Mucosa of gallbladder (tissue), 1 donor: ENCODE measurements at places on chromosomes 3 and 15. TPM values are rescaled to one million over a fixed set of nuclear protein-coding genes. Genes with fewer than 3 reads are reported as not detected.

Gene LRRC31
- 2.9 TPM for total RNA-seq

Gene RNU5B-1
- 18.4 TPM for total RNA-seq

Gene PLCB2
- 36.4 TPM for total RNA-seq

Gene CCDC54
- total RNA-seq: not detected

Gene COL6A5
- not detected for total RNA-seq

Gene STAB1
- 222 TPM for total RNA-seq

Gene AHSG
- 2.2 TPM for total RNA-seq

Gene CCR4
- total RNA-seq: 0.49 TPM

Gene POLG
- total RNA-seq: 56.2 TPM

Gene IREB2
- total RNA-seq: 45.5 TPM

Gene TERB2
- total RNA-seq: not detected

Gene TMEM207
- not detected for total RNA-seq

Gene RHCG
- total RNA-seq: not detected

Gene FRMD5
- 3.3 TPM for total RNA-seq

Gene C3orf80
- 0.55 TPM for total RNA-seq

Gene C3orf49
- not detected for total RNA-seq

Gene CAMK2N2
- total RNA-seq: 0.40 TPM

Gene GOLGA8N
- total RNA-seq: 12.2 TPM

DNA sequence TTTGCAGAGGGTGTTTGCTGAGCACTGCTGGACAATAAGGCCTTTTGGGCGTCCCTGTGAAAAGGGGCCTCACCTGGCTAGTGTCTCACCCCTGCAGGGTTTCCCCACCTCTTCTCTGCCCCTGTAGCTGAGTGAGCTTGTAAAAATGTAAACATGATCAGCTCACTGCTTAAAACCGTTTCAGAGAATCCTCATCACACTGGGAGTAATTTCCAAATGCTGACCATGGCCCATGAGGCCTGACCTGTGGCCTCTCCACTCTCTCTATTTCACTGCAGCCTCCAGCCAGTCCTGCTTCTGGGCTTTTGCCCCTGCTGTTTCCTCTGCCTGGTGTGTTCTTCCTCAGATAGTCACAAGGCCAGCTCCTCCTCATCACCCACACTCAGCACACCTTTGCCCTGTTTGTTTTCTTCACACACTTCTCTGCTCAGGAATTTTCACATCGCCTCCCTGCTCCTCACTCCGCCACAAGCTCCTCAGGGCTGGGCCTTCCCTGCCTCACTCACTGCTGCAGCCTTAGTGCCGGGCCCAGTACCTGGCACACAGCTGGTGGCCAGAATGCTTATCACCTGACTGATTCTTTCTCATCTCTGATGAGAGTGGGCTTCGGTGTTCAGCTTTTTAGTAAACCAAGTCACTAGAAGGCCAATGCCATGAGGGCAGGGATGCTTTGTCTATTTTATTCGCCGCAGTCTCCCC lies 79.3 kb upstream of the SEC13 start:
- no peak for DNase-seq

GRCh38 chr3:148792516-148792915 lies 35.1 kb upstream of the CPB1 start:
- DNase-seq: no peak

GRCh38 chr3:4992118-4992517 lies 12.9 kb downstream of the BHLHE40 start:
- no peak for DNase-seq

DNA sequence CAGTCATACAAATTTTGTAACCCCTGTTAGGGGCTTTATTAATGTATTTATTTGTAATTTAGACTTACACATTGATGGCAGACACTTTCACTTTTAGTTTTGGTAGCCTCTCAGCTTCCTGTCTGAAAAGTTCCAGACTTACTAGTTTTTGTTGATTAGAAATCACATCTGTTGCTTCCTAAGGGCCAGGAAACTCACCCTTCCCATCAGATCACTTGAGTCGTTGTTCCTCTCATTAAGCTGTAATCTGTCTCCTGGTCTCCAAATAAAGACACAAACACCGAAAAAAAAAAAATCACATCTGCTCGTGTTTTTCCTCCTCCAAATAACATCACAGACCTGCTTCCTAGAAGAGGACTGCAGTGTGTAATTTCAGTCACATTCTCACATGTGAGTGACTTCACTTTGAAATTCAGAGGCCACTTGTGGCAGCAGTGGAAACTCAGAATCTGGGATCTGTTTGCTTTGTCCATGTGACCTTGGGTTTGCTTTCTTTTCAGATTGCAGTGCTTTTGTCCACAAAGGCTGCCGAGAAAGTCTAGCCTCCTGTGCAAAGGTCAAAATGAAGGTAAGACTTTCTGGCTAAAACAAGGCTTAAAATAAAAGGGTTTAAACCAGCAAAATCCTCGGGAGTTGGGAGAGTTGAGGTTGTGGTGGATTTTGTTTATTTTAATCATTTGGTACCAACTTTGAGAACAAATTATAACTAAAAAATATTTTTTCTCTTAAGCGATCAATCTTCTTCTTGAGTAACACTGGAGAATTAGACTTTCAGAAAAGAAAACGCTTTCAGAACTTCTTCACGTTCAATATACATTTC lies 87.0 kb downstream of the KLHL25 start:
- DNase-seq: peak; percentile 35

- DNase-seq: no peak
Observed at GRCh38 chr3:146187334-146187950, 26.5 kb upstream of the PLOD2 start.

GRCh38 chr3:58021072-58021959 lies 13.1 kb downstream of the FLNB start:
- DNase-seq: no peak

- no peak for DNase-seq
Observed at GRCh38 chr3:107997671-107998070, 93.2 kb downstream of the CD47 start.

- DNase-seq: no peak
Observed at GRCh38 chr3:4615750-4616149, 122.6 kb downstream of the ITPR1 start.

DNA sequence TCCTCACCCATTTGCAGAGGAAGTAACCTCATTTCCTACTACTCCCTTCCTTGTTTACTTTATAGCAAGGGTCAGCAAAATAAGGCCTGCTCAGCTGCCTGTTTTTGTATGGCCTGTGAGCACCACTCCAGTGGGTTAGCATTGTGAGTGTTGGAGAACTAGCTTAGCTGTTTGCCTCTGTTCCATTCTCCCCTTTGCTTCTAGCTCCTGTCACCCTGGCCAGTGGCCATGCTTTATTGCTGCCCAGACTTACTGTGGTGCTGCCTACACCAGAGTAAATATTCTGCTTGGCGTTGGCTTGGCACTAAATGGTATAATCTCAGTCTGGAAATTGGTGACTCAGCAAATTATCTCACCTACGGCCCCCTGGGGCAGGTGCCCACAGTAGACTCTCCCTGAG lies 8.8 kb downstream of the PDCD6IP start:
- no peak for DNase-seq

GRCh38 chr3:13031621-13032020 lies 41.6 kb downstream of the IQSEC1 start:
- no peak for DNase-seq

DNA sequence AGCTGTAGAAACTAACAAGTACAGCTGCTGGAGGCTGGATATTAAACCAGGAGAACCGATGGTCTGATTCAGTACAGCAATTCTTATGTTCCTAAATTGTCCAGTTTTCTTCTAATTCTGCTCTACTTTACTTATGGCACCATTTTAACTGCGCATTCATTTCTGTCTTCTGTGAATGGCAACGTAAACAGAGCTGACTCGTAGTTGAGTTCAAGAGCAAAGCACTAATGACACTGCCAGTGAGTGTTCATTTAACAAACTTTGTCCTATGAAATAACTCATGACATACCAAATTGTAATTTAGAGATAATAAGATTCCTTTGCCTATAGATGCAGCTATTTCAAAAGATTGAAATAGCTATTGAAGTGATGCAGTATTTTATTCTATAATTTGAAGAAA lies 48.7 kb downstream of the BCHE start:
- DNase-seq: no peak

DNA sequence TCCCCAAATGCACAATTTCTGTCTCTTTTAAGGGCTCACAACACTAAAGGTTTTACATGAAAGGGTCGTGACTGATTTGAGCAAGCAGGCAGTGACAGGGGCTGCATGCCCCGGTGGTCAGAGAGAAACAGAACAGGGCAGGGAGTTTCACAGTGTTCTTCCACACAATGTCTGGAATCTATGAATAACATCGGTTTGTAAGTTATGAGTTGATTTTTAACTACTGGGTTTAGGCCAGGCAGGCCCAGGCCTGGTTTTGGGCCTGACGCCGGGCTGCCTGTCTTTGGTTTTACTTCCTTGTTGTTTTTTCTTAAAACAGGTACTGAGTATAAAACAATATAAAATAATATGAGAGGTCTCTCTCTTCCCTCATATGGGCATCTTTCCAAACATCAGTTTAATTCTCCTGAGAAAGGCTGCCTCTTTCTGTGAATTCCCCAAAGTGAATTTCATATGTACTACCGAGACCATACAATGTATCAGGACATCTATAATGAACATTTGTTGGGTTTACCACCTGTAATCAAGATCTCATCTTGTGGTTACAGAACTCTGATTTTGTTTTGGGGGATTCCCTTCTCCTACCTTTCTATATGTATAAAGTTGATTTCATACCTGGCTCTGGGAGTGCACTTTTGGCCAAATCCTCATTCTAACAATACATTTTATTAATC lies 74.4 kb downstream of the CD200 start:
- no peak for DNase-seq

DNA sequence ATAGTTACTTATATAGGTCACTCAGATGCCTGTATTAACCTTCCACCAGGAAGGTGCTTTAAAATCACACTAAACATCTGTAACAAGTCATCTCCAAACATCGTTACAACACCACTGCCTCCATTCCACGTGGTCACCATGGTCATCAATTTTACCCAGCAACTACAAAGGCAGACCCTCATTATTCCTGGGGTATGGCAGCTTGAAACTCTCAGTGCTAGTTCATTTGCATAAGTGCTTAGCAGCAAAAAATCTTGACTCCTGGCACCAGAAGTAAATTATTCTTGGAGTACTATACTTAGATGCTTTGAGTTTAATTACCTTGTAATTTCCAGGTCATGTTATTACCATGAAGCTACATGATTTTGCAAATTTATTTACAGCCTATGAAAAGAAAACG lies 250.6 kb downstream of the KBTBD8 start:
- DNase-seq: no peak

- DNase-seq: no peak
Observed at GRCh38 chr15:27082526-27082925, 111.5 kb downstream of the GABRG3 start.

DNA sequence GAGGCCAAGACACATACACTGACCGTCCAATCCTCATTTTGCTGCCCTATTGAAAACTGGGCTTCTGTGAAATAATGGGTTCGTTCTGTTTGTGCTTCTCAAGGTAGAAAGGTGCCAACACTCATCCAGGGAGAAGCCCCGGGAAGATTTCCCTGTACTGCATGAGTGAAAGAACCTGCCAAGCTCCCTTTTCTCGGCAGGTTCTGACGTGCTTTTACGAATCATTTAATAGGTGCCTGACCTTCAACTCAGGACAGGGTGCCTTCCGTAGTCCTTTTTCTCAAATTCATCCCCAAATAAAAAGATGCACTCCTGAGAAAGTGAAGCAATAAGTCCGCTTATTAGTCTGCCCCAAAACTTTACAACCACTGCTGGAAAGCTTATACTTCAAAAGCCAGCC lies 64.2 kb downstream of the B3GNT5 start:
- DNase-seq: no peak

DNA sequence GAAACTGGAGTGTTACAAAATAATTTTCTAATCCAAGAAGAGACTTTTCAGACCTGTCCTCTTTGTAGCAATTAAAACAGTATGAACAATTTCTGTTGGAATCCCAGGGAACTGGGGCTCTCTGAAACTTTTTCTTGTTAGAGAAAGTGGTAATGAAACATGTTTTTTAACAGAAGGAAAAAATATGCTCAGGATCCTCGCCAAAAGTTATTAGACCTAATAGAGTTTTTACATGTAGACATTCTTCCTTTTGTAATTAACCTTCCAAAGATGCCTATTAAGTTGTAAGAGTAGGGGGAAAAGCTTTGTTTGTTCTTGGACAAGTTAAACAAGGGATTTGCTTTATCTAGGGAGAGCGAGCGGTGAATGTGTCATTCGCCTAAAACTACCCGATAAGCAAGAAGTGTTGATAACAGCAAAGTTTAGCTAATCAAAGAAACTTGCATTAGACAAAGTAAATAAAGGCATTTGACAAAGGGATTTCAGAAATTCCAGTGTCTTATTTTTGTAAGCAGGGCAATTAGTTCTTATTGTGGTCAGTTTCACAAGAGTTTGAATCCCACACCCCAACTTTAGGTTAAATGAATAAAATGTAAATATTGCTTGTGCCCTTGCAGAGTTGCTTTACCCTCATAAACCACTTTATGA lies 2.3 kb downstream of the RARB start:
- DNase-seq: no peak

DNA sequence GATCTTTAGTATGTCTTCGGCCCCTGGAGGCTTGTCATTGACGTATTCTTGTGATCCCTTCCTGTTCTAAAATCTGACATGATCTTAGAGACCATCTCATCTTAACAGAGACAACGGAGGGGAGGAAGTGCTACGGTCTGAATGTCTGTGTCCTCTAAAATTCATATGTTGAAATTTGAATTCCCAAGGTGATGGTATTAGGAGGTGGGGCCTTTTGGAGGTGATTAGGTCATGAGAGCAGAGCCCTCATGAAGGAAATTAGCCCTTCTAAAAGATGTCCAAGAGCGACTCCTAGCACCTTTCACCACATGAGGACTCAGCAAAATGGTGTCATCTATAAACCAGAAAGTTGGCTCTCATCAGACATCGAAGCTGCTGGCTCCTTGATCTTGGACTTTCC lies 233.2 kb upstream of the CMC1 start:
- DNase-seq: no peak

DNA sequence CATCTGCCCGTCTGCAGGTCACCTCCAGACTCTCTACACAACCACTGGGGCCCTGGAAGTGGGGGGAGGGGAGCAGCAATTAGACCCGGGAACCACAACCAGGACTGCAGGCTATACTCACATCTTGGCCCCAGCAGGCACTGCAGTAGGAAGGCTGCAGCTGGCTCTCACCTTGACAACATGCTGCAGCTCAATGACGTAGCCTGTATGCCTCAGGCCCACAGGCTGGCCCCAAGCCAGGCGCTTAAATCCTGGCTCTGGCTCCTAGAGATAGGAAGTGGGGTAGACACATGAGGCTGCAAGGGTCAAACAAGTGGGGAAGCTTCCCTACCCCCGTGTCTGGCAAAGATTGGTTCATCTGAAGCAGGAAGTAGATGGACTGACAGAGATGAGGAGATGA lies 4.6 kb upstream of the QRICH1 start:
- DNase-seq: no peak

- DNase-seq: no peak
Observed at GRCh38 chr3:186909078-186909853, 21.1 kb upstream of the ST6GAL1 start.
